ENCODE measurements at places on chromosomes 13 and 19.

DNA sequence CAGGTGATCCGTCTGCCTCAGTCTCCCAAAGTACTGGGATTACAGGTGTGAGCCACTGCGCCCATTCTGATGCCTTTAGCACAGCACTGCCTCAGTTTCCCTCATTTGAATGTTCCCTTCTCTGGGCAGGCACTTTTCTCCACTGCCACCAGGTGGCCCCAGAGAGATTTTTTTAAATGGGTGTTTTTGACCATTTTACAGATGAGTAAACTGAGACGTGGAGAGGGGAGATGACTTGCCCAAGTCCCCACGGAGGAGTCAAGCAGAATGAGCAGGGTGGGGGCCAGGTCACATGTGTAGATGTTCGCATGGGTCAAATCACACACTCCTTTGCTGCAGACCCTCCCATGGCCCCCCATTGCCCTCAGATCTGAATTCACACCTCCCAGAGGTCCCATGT lies 3.2 kb upstream of the PDE4C start:
- DNase-seq, result no peak

- no peak for DNase-seq
These were observed 224.7 kb upstream of the MIR17HG start for GRCh38 chr13:91122766-91123165.

GRCh38 chr13:112893570-112894422 lies 75.2 kb upstream of the MCF2L start:
- DNase-seq, result no peak

GRCh38 chr19:17762505-17763229 lies 11.4 kb downstream of the FCHO1 start:
- DNase-seq, result peak; percentile 76

GRCh38 chr19:36527341-36527740 lies 730 bp downstream of the ZNF260 start:
- no peak for DNase-seq

DNA sequence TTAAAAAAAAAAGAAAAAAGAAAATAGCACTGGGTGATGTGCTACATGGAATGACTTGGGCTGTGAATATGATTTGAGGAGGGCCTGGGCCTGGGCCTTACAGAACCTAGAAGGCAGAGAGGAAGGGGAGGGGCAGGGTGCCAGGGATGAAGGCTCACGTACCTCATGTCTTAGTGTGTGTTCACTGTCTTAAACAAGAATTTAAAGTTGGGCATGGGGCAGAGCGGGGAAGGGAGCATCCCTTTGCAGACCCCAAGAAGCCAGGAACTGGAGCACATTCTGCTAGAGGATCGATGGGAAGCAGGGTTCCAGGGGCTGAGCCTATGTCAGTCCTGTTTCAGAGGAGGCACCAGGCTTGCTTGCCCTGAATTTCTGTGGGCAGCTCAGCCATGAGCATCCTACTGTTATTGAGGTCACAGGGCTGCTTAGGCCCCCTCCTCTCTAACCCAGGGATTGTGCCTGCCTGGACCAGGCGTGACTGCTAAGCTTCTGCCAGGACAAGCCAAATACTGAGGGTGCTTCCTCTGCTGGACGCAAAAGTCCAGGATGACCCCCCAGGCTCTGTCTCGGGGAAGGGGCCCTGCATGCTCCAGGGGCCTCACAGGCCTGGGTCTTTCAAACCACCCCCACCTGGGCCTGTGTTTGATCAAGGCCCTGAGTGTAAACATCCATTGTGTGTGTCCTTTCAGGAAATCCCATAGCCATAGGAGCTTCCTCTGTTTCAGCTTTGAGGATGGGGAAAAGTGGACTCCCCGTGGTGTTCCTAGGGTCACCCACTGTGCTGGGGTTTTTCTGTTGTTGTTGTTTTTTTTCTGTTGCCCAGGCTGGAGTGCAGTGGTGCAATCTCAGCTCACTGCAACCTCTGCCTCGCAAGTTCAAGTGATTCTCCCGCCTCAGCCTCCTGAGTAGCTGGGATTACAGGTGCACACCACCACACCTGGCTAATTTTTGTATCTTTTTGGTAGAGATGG lies 4.8 kb downstream of the LSR start:
- DNase-seq, result no peak

All from ELR (cell line).